Activated CD8-positive, alpha-beta memory T cell treated with anti-CD3 and anti-CD28 coated beads for 4 hours (primary cell): ENCODE measurements at places on chromosomes 3 and 15.

- DNase-seq, result no peak
Observed at GRCh38 chr15:84888639-84889038, 4.2 kb downstream of the SLC28A1 start.

GRCh38 chr3:189516039-189516438 is 115.2 kb upstream of the TP63 start:
- no peak for DNase-seq

DNA sequence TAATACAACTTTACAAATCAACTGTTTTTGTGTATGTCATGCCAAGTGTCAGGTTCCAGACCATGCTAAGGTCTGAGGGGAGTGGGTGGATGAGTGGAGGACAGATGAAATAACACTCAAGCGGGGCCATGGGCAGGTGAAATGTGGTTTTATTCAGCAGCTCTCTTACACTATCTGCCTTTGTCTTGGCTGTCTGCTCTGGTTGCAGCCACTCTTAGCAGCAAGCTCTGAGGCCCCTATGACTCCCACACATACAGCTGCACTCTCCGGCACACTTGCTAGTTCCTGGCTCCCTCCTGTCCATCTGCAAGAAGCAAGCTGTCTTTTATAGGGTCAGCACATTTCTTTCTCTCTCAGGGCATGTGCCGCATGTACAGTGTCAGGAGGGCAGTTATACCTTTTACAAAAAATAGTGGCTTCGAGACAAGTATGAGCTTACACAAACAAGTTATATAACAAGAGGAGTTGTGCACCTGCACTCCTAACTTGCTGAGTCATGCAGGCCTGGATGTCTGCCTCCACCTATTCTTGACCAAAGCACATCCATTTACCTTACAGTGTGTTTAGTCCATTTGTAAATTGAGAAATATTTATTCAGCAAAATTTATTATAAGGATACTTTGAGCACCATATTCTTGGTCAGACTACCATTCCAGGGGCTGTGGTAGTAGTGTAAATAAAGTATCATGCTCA is 683.7 kb upstream of the CBLB start:
- no peak for DNase-seq

GRCh38 chr3:112561484-112561733 is 353 bp downstream of the ATG3 start:
- DNase-seq, result no peak

DNA sequence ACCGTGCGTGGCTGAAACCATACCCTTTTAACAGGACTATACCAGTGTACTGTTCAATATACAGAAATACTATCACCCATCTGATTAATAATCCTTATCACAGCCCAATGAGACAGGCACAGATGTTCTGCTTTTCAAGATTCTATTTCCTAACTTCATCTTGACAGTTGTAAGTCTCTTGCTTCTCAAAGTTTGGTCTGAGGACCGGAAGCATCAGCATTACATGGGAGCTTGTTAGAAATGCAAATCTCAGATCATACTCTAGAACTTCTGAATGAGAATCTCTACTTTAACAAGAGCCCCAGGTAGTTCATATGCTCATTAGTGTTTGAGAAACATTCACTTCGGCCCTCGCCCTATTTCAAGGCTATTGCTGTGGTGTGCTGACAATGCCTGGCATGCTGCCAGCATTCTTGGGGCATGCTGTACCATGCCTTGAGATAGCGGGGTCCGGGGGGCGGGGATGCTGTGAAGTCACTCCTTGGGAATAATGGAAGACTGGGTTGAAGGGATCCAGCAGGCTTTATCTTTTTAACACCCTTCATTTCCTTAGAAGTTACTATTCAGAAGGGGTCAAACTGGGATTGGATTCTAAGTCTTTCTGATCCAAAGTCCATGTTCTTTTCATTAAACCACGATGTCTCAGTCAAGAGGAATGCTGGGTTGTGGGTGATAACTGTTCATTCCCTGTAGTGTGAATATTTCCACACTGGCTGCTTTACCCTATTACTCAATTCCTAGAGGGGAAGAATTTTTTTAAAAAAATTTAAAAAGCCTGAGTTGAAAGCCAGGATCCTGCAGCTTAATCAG is 194.7 kb downstream of the LPP start:
- DNase-seq, result no peak

- no peak for DNase-seq
Observed at GRCh38 chr15:56950979-56951378, 32.5 kb downstream of the TCF12 start.

DNA sequence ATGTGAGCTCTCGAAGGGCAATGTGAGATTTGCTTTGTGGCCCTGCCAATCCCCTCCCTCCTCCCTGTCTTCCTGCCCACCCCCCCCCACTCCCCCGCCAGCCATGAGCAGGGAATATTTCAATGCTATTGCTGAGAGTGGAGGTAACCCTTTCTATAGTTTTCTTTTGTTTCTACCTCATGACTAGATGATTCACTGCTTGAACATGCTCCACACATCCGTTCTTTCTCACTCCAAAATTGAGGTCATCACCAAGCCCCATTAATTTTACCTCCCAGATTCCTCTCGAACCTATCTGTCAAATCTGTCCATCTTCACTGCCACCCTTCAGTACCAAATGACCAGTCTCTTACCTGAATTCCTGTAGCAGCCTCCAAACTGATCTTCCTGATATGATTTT is 12.2 kb downstream of the ZNF774 start:
- DNase-seq, result no peak

- DNase-seq, result no peak
Observed at GRCh38 chr3:69094467-69095205, 9.9 kb downstream of the ARL6IP5 start.

DNA sequence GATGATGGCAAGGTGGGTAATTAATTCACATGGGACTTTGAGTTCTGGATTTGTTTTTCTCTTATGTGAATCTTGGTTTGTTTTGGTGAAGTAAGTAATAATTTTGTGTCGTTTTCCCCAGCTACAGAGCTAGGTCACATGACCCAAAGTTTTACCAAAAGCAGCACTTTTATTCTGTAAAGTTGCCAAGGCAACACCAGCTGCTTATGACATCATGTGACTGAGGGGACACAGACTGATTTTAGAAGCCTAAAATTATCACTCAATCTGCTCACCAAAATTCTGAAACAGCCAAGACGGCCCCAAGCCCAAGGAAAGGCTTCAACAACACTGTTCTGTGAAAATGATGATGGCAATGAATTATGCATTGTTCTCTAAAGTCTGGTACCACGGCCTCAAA is 63.9 kb downstream of the MEX3B start:
- no peak for DNase-seq

DNA sequence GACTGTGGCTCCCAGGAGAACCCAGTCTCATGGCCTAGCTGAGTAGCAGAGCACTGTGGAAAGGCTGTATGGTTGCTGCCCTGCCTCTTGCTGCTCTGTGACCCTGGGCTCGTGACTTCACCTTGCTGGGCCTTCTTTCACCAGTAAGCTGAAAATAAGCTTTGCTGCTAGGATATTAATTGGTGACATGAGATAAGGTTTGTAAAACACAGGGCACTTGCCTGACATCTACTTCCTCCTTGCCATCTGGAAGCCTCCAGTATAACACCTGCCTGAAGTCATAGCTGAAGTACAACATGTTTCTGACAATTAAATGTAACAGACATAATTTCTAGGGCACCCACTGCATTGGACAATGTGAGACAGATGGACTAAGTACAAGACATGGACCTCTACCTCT is 53.6 kb downstream of the CLEC3B start:
- no peak for DNase-seq

- DNase-seq, result no peak
Observed at GRCh38 chr3:72537448-72537847, 310.8 kb downstream of the SHQ1 start.

DNA sequence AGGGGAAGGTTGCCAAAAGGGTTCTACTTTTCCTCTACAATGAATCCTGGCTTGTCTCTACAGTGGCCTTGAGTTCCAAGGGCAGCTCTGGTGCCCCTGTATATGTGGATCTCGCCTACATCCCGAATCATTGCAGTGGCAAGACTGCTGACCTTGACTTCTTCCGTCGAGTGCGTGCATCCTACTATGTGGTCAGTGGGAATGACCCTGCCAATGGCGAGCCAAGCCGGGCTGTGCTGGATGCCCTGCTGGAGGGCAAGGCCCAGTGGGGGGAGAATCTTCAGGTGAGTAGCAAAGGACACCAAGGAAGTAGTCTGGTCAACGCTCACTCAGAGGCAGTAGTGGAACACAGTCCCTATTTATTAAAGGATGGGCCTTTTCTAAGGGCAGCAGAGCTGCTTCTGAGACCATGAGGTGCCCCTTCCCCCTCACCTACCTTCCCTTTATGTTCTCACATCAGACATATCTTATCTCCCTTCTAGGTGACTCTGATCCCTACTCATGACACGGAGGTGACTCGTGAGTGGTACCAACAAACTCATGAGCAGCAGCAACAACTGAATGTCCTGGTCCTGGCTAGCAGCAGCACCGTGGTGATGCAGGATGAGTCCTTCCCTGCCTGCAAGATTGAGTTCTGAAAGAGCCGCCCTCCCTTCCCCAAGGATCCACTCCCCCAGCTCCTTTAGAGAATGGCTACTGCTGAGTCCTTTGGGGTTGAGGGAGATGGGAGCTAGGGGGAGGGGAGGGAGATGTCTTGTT is 12.4 kb downstream of the MAP1A start:
- no peak for DNase-seq

- peak; percentile 41 for DNase-seq
Observed at GRCh38 chr3:18445401-18446148, 20.4 kb upstream of the SATB1 start.

DNA sequence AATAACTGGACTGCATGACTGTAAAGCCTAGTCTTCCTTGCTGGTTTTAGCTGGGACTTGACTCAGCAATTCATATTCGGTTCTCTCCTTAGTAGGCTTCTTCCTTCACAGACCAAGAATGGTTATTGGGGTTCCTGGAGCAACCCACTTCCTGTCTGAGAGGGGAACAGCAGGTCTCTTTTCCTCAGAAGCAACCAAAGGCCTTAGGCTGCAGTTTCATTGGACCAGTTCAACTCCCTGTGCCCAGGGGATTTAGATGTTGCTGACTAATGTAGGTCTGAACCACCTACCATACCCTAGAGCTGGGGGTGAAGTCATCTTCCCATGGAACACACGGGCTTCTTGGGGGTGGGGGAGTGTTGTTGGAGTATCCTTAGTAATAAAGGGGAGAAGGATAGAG is 84.0 kb upstream of the SKOR1 start:
- no peak for DNase-seq

- no peak for DNase-seq
Observed at GRCh38 chr3:176776622-176777175, 420.6 kb downstream of the TBL1XR1 start.

DNA sequence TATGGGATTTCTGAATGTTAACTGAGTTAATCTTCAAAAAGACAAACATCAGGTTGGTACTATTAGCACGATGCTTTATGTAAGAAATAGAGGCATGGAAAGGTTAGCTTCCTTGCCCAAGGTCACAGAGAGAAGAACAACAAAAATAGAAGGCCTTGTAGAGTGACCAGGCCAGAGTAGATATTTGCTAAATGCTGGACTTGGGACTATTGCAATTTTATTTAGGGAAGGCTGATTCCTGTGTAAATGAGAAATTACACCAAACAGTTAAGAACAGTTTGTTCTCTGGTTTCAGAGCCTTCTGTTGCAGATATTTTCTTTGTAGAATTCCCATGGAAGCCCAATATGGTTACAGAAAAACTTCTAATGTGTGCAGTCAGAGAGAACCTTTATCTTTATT is 16.4 kb upstream of the SLITRK3 start:
- DNase-seq, result no peak

GRCh38 chr3:22122567-22122966 is 371.6 kb upstream of the ZNF385D start:
- no peak for DNase-seq

GRCh38 chr15:53811530-53811929 is 52.1 kb upstream of the WDR72 start:
- no peak for DNase-seq

GRCh38 chr3:71614869-71615268 is 31.3 kb upstream of the FOXP1 start:
- no peak for DNase-seq

GRCh38 chr3:169161011-169161410 is 502.5 kb downstream of the MECOM start:
- DNase-seq, result no peak

DNA sequence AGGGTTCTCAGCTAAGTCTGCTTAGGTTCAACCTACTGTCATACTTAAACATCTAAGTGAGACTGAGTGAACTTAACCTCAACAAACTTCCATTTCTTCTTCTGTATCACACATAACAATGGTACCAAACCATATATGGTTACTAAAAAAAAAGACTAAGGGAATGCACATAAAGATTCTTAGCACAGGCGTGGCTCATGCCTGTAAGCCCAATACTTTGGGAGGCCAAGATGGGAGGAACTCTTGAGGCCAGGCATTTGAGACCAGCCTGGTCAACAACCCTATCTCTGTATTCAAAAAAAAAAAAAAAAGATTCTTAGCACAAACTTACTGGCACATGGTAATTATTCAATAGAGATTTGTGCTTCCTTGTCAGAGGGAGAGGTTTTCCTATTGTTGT is 57.9 kb downstream of the ACAP2 start:
- no peak for DNase-seq

DNA sequence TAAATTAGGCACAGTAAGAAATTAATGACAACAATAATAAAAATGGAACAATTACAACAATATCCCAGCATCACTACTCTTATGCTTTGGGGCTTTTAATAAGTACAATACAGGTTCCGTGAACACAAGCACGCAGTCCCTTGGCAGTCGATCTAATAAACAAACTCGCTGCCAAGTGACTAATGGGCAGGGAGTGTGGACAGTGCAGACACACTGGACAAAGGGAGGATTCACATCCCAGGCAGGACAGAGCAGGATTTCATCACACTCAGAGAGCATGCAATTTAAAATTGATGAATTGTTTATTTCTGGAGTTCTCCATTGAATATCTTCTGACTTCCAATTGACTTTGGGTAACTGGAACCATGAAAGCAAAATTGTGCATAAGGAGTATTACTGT is 524.1 kb upstream of the CFAP20DC start:
- DNase-seq, result no peak

DNA sequence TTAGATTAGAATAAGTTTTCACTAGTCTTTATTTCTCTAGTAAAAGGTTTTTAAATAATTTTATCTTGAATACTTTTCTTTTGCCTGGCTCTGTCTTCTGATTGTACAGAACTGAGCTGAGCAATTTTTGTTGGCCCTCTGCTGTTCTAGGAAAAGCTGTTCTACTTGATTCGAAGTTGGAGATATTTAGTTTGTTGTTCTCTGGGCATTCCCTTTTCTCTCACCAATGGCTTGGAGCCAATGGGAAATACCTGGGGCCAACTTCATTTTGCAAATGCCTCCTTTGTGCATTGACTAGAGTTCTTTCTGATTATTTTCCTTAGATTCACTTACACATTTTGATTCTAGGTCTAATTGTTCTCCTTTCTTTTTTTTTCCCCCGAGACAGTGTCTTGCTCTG is 16.5 kb downstream of the ABHD5 start:
- no peak for DNase-seq

- DNase-seq, result no peak
Observed at GRCh38 chr3:16079519-16079918, 95.0 kb upstream of the GALNT15 start.

DNA sequence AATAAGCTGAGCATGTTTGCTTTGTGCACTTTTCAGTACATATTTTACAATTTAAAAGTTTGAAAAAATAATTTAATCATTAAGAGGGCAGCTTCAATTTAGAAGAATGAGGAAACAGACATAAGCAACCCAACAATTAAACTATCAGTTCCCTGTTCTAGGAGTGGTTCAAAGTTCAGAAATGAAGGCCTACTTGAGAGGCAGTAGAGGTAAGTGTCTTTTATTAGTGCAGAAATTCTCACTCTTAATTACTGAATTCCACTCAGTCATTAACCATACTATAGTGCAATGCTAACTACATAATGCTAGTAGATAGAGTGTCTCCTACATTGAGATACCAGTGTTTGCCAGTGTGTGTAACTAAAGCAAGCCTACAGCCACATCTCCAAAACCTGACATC is 73.1 kb downstream of the TNIK start:
- DNase-seq, result no peak
